ENCODE measurements at places on chromosomes 1 and 21.

DNA sequence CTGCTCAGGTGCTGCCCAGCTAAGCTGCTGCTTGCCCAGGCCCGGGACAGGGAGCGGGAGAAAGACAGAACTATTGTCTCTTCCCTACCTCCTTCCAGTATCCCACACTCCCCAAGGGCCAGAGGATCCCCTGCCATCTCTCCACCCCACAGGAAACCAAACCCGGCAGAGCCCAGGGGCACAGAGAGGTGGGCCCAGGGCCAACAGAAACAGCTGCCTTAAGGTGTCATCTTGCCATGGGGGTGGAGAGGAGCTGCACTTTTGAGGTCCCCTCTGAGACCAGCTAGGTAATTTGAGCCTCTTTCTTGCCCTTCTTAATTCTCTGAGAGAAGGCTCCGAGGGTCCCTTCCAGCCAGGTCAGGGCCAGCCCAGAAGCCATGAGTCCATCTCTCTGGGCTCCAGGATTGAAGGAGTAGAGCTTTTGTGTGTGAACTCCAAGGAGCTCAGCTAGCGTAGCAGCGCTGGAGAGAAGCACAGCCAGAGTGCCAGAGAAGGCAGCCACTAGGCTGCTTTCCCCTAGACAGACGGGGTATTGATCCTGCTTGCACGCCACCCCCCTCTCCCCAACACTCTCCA, 9.7 kb upstream of the GPR61 start:
- no peak for DNase-seq

DNA sequence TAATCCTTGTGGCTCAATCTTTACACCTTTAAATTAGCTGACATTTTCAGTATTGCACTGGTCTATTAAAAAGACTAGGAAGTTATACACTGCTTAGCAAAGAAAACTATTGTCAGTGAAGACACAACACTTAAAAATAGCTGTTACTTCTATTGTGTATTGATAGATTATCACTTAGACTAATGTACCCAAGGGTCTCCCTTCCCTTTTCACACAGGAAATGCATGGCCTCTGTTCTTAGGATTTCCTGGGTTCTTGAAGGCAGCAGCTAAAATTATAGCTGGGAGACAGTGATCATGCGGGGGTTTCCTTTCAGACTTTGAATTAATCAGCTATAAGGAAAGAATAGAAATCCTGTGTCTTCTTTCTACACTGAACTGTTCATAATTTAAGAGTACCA, 12.8 kb downstream of the DIP2A start:
- no peak for DNase-seq

DNA sequence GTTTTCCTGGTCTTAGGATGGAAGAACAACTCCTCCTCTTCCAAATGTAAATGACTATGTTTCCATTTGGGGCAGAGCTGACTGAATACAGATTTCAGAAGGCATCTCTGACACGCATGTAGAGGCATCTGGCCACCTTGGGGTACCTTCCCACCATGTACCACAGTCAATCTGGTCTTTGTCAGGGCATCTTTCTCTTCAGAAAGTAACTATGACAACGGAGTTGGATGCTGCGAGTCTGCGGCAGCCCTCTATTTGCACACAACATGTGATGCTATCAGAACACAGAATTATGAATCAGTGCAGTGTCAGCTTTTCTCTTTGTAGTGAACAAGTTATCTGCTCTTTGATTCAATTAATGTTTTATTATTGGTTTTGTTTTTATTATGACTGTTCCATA, 94.7 kb downstream of the TSEN15 start:
- no peak for DNase-seq

GRCh38 chr21:38804789-38805327, 871 bp upstream of the ETS2 start:
- no peak for DNase-seq

- DNase-seq, result no peak
Observed at GRCh38 chr1:219847215-219847855, 81.0 kb downstream of the SLC30A10 start.

- DNase-seq, result no peak
Observed at GRCh38 chr1:85330214-85330631, 53.8 kb upstream of the BCL10 start.

GRCh38 chr1:32693455-32694174, 9.0 kb downstream of the SYNC start:
- no peak for DNase-seq

DNA sequence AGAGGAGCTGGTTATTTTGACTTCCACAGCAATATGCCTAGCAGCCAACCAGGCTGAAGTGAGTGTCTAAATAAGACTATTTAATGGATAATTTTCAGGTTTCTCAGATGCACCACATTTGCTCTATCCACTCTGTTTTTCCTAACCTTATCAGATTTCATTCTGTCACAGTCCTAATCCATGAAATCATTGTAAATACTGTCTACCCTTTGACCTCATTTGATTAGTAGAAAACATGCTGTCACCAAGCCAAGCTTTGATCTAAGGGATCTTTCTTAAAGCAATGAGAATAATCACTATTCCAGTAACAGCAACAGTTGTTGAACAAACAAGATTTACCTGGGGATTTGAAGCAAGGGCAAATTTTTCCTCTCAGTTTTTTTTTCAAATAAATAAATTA, 595.6 kb downstream of the LTN1 start:
- DNase-seq, result no peak

DNA sequence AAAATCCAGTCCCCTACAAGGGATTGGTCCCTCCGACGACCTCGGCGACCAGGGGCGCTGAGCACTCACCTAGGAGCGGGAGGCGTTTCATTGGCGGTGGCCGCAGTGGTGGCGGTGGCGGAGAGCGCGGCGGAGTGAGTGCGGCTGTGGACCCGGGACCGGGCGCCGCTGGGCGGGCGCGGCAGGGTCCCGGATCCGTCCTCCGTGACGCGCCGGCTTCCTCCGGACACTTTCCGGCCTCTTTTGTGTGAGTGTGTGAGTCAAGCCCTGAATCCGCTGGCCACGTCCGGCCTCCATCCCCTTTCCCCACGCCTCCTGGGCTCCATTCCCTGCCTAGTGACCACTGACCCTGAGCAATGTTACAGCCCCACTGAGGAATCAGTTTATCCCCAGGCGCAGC, at the start of gene ADGRL4:
TSS of gene ADGRL4 (minus strand) at position 167 of the 400 bp plus-strand sequence. CDS start at position 91, 76 bp downstream.
- DNase-seq, result no peak

DNA sequence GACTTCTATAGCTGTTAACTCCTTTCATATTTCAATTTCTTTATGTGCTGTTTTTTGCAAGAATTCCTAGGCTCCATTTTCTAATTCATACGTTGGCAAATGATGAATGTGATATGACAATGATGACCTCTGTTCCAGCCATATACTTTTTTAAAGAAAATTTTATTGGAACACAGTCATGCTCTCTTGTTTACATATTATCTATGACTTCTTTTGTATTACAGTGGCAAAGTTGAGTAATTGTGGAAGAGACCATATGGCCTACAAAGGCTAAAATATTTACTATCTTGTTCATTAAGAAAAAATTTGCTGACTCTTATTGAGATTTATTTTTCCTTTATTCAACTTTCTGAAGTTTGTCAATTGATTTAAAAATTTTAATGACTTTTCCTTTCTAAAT, 7.1 kb downstream of the IFI44L start:
- no peak for DNase-seq

DNA sequence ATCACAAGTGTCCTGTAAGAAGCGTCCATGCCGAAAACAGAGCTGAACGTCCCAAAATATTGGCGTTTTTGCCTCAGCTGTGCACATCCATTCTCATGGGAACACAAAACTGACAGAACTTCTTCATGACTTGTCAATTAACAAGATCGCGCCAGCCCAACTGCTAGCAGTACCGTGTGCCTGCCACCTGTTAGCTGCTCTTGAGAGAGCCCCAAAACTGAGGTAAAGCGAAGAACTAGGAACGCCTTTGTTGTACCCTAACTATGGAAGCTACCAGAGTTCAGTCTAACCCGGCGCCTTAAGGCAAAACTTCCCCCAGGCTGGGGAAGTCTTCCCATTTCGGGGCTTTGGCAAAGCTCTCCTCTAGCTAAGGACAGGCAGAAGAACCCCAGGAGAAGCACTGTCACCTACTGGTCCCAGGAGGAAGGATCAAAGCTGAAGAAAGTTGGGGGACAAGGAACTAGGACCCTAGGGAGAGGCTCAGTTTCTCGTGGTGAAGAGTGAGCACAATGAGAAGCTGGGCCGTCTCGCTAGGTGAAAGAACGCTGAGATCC, 719 bp downstream of the EYA3 start:
- no peak for DNase-seq

DNA sequence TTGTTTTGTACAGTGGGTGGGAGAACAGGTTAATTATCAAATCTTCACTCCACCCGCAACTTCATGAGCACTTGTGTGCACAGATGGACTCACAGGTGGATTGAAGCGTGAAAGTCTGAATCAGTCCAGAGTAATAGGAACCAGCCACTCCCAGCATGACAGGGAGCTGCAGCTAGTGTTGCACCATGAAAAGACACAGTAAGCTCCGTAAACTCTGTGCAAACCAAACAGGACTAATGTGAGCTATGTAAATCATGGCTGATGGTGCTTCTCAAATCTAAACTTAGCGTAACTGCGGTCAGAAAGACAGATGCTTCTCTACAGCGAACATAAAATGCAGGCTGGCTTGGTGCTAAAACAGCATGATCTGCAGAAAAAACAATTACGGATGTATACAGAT, 114.4 kb downstream of the CENPF start:
- DNase-seq, result no peak

DNA sequence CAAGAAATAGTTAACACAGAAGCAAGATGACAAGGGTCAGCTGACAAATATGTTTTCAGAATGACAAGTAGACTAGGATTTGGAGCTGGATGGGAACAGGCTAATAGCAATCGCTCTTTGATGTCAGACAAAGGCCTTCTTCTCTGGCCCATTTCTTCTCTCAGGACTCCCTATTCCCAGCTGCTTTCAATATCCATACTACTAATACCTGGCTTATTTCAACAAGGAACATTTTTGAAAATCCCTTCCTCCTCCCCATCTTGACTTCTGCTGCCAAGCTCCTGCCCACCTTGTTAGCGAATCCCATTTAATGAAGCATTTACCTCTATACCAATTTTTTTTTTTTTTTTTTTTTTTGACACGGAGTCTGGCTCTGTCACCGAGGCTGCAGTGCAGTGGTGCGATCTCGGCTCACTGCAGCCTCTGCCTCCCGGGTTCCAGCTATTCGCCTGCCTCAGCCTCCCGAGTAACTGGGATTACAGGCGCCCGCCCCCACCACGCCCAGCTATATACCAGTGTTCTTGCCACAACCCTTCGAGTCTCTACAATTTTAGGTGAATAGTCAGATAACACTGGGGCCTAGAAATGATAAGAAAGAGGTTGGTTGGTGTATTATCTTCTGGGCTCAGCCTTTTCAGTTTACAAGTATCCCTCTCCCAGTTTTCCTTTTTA, 68.4 kb downstream of the MACF1 start:
- DNase-seq, result no peak

DNA sequence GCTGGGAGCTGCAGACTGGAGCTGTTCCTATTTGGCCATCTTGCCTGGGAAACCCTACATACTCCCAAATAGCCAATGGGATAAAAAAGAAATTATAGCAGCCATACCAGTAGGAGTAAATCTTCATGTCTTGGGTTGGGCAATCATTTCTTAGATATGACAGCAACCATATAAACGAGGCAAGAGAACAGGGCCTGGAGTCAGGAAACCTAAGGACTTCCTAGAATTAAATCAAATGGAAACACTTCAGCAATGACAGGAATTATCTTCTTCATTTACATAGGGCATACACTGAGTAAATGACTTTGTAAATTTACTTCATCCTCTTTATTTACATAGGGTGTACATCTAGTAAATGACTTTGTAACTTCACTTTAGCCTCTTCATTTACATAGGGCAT, 286.6 kb upstream of the POGK start:
- DNase-seq, result no peak

GRCh38 chr21:15749861-15750159, 20.0 kb downstream of the USP25 start:
- no peak for DNase-seq

GRCh38 chr1:22139817-22140216, 3.1 kb downstream of the WNT4 start:
- DNase-seq, result no peak

DNA sequence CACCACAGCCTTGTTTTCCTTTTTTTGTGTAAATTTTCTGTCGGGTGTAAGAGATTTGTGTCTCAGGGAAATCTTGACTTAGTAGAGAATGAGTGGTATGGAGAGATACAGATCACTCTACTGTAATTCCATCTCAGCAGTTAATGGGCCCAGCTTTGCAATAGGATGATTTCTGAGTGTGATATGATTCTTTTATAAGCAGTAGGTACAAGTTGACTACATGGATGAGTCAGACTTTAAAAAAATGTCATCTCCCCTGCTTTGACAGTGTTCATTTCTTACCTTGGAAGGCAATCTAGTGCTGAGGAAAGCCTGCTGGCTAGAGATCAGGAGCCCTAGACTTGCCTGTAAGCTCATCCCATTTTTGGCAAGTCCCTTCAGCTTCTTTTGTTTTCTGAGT, 261.9 kb downstream of the RYR2 start:
- no peak for DNase-seq

DNA sequence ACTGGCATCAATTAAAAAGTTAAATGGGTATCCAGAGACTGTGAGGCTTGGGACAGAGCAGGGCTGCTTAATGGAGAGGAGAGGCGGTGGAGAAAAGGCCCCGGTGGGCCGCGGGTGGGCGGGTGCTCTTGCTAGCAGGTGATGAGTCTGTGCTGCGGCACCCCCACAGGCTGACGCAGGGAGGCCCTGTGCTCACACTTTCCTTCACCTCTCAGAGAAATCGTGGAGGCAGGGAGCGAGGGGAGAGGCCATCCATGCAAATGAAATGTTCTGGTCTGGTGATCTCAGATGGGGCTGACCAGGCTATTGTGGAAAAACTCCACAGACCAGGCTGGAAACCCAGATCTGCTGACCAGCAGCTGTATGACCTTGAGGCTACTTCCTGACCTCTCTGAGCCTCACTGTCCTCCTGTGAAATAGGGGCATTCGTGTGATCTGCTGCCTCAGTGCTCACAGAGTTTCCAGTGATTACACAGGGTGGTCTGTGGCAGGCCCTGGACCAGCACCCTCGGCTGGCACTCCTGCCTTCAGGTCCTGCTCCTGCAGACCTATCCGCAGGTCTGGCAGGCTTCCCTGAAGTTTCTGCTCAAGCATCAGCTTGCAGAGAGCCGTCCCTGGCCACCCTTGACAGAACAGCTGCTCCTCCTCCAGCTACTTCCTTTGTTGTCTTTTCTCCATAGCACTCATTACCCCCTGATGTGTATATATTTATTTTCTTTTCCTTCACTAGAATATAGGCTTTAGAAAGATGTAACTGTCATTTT, 89.2 kb downstream of the BEND5 start:
- DNase-seq, result no peak

DNA sequence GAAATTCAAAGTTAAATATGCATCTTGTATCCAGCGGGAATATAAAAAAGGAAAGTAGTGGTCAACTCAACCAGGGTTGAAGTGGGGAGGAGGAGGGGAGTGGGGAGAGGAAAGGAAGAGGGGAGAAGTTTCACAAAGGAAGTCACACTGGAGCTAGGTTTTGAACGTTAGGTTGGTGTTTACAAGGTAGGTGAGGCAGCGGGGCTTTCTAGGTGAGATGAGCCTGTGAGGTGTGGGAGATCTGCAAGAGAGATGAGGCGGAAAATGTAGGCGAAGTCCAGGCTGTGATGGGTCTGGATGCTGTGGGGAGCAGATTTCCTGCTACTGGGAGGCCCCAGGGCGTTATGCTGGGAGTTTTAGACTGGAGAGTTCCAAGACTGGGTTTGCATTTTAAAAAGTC, 36.1 kb upstream of the IL20 start:
- DNase-seq, result no peak

GRCh38 chr1:244322791-244323521, 128.8 kb downstream of the ADSS2 start:
- DNase-seq, result no peak
